Left ventricle myocardium inferior (tissue), 1 donor: ENCODE measurements at places on chromosomes 4 and X.

DNA sequence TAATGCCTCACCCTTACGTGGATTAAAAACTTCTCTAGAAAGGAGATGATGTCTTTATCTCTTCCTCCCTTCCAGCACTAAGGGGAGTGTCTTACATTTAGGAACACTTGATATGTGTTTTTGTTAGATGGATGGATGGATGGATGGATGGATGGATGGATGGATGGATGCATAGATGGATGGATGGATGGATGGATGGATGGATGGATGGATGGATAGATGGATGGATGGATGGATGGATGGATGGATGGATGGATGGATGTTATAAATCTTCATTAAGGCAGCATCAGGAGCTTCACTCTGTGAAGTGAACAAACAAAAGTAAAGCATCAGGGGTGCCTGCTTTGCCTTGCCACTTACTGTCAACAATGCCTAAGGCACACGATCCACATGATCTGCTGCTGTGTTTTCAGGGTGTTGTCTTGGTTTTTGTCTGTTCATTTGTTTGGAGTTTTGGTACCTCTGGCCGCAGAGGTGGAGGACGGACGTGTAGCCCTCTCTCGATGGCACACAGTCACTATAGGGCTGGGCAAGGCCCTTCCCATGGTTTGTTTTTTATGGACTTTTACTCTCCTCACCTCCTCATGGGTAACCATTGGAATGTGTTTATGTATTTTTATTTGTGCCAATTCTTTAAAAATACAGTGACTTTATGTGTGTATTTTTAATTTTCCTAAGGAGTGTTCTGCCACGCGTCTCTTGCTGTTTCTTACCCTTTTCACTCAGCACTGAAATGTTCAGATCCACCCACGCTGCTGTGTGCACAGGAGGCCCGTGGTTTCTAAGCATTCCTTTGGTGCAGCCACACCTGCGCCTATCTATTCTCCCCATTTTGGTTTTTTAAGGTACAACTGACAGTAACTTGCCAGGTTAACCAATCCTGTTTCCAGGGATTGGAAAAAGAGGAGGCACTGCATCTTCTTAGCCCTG, 91.8 kb upstream of the ENPP6 start:
- DNase-seq: no peak

DNA sequence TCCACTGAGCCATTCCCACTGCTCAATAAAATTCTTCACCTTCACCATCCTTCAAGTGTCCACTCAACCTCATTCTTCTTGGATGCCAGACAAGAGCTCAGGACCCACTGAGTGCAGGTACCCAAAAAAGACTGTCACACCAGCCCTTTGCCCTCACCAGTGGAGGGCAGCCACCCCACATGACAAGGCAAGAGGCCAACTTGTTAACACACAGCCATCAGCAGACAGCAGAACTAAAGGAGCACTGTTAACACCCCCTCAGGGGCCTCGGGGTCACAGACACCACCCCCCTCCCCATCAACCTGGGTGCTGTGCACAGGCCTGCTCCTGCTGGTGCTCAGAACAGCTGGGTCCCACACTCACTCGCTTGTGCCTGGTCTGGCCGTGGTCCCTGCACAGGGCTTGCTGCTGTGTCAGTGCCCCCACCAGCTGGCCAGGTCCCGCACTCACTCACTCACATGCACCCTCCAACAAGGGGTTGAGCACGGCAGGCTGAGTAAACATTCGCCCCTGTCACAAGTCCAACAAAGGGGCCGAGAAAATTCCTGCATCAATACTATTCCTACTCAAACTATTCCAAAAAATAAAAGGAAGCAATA, 54.1 kb downstream of the ATRX start:
- DNase-seq: no peak

DNA sequence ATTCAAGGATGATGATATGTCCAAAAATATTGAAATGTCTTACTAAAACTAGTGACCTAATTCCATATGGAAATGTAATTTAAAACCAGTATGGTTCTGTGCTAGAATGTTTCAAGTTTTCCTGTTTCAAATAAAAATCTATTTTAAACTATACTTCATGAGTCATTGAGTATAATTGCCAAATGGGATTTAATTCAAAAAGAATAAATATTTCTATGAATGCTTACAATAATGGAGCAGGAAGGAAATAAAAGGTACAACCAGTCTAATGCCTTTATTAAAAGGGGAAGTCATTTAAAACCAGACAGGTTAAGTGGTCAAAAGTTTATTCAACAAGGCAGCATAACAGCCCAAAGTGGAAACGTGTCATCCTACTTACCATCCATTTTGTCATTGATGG, 2347.1 kb downstream of the PCDH7 start:
- no peak for DNase-seq

DNA sequence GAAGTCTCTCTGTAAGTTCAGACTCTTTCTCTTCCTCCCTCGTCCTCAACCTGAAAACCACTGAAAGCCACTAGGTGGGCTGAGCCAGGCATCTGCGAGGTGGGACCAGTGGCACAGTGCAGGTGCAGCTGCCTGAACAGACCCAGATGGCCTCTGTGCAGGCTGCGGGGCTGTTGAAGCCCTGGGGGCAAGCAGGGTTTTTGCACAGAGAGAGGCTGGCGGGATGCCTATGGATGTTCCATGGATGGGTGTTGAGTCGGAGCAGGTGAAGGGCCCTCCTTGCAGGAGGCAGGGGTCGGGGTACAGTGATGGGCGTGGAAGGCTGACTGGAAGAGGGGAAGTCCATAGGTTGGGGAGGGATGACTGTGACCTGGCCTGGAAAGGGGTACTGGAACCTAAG, 350.2 kb upstream of the FAT1 start:
- no peak for DNase-seq

- no peak for DNase-seq
Observed at GRCh38 chr4:31549256-31549655, 829.1 kb downstream of the PCDH7 start.

DNA sequence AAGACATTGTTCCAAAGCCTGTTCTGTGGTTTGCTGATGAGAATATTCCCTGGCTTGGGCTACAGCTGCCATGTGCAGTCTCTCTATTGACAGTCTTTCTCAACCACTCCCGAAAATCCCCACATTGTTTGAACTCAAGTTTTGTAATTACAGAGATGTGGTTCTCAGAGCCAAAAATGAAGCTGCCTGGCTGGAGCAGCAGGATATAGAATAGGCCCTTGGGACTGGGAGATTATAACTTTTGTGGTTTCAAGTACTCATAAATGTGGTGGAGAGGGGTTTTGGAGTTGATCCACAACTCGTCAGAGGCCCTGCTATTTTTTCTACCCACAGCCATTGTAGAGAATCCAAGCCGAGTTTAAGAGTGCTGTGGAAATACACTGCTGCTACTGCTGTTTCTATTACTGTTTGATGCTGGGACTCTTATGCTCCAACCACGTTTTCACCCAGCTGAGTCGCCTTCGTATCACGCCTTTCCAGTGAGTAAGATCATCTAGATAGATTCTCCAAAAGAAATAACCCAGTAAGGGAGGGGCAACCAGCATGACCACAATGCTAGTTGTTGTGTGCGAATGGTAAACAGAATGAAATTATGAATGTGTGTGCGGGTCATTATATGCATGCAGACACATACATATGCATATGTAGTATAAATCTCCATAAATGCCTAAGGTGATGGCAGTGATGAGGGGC, 57.1 kb upstream of the ATXN3L start:
- no peak for DNase-seq

GRCh38 chr4:25051534-25051933, 20.8 kb upstream of the LGI2 start:
- DNase-seq: no peak

- no peak for DNase-seq
Observed at GRCh38 chr4:141142423-141142822, 9.2 kb upstream of the RNF150 start.

GRCh38 chrX:53471346-53471745, 37.2 kb upstream of the HSD17B10 start:
- no peak for DNase-seq

DNA sequence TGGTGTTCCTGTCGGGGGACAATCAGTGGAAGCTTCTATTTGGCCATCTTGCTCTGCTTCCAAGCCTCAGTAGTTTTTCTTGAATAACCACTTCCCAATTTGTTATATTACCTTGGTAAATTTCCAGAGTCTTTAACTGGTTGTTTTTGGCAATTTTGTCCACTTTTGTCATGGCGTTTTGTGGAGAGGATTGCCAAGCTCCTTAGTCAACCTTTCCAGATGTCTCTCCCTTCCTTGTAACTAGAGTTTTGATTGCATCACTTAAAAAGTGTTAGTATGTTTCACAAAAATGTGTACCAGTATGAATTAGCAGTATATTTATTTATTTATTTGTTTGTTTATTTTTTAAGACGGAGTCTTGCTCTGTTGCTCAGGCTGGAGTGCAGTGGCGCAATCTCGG, 15.8 kb upstream of the UXT start:
- DNase-seq: no peak

DNA sequence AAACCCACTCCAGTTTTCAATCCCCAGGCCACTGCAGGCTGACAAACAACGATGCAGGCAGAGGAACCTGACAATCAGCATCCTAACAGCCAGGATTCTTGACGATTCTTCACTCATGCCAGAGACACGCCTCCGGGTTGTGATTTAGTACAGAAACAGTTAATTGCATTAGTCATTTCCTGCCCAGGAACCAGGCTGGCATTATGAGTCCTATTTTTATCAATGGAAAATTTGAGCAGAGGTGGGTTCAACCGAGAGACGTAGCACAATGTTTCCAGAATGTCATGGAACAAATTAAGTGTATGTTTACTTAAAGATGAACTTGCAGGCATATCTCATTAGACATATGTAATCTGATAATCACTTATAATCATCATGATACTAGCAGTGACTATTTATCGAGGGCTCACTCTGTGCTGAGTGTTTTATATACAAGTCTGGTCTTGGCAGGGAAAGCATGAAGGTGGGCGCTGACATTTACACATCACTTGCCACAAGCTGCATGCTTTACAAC, 159.7 kb downstream of the NSUN7 start:
- no peak for DNase-seq

DNA sequence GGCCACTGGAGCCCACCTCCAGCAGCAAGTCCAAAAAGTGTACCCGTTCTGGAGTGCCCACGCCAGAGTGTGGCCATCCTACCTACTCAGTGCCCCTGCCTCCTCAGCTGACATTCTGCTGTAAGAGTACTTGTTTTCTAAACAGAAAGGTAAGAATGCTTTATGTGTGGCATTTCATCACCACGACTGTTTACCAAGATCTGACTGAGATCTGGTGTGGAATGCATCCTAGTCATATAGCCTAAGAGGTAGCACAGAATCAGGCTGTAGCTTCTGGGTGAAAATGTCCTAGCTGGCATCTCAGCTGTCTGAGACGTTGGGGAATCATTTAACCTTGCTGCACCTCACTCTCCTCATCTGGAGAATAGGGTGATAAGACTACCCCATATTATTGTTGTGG, 638.7 kb upstream of the TENM3 start:
- no peak for DNase-seq

DNA sequence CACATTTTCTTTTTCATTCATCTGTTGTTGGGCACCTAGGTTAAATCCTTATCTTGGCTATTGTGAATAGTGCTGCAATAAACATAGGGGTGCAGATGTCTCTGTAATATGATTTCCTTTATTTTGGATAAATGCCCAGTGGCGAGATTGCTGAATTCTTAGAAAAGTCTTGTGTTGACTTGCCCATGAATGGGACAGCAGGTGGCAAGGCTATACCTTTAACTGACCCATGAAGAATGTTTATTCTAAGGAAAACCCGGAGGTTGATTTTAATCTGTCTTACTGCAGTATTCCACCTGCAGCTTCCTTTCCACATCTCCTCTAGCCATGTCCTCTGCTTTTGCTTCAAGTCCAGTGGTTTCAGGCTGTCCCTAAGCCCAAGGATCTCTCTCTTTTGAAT, 220.6 kb downstream of the SNCA start:
- DNase-seq: no peak
